ENCODE measurements at places on chromosomes 2 and 18.

- no peak for DNase-seq
Measured at GRCh38 chr2:144475044-144475443, 44.9 kb downstream of the ZEB2 start.

DNA sequence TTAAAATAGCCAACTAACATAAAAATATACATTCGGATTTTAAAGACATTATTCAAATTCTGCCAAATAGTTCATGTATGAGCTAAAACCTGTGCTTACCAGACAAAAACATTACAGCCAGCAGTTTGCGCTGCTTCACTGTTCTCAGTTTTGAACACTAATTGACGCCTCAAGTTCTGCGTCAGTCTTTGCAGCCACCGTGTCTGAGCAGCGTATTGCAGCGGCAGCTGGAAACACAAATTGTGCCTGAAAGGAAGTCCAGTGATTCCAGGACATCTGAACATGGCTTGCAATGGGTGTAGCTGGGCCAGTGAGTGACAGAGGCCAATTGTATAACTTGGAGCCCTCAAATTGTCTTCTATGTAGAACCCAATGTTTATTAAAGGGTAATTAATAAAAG lies 267.6 kb downstream of the TFCP2L1 start:
- no peak for DNase-seq

DNA sequence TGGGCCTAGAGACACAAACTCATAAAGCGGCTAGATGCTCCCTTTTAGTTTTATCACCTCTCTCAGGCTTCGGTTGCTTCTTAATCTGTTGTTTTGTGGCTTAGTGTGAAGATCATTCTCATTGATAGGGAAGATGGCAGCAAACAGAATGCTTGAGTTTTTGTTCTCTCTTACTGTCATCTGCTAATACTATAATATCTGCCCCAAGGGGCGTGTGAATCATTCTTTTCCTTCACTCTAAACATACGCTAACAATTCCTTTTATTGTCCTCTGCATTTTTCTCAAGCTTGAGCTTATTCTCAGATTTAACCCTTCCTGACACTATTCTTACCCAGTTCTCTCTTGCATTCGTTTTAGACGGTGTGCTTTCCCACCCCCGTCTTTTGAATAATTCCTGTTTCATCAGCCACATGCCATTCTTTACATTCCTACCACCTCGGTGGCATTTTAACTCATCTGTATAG lies 323.9 kb upstream of the NRP2 start:
- peak; percentile 23 for DNase-seq

DNA sequence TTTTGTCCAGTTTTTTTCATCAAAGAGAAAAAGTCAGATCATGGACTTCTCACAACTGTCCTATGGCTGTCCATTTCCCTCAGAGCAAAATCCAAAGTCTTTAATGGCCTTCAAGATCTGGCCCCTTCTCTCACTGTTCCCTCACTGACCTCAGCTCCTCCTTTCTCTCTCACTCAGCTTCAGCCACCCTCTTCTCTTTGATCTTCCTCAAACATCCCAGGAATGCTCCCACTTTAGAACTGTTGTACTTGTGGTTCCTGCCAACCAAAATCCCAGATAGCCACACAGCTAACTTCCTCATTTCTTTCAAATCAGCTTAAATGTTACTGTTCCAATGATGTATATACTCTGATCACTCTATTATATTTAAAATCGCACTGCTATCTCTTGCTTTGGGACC lies 82.9 kb downstream of the NUP35 start:
- DNase-seq: no peak

- no peak for DNase-seq
Measured at GRCh38 chr2:12222554-12222953, 476.1 kb downstream of the LPIN1 start.

DNA sequence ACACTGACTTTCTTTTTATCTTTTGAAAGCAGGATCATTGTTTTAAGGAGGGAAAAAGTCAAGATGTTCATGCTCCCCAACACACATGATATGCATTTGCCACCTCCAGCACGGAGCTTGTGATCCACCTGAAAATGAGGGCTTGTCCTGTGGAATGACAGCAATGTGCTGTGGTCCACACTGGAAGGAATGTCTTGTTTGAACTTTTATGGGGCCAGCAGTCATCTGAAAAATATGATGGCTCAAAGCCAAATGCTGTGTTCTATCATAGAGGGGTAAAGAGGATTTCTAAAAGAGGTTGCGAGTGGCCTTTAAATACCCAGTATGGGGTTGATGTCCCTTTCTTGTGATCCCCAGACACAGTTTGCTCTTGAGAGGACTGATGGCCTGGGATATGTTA lies 226.5 kb upstream of the SPRED2 start:
- DNase-seq: no peak

- no peak for DNase-seq
Measured at GRCh38 chr2:147211484-147211883, 633.3 kb upstream of the ACVR2A start.

DNA sequence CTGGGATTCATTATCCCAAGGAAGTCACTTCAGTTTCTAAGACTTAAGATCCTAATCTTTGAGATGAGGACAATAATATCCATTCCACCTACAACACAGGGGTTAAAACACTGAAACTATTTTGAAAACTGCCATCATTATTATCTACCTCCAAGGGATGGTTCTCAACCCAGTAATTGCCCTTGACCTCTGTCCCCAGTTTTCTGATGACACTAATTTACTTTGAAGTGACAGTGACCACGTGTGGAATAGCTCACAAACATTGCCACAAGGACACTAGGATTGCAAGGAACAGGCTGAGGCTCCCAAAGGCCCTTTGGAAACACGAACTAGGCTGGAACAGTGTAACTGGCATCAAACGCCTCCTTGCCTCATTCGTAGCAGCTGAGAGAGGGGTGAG lies 78.4 kb downstream of the UXS1 start:
- DNase-seq: no peak

- DNase-seq: no peak
Measured at GRCh38 chr2:102099536-102100298, 42.8 kb upstream of the IL1R1 start.

- DNase-seq: no peak
Measured at GRCh38 chr18:59387687-59388565, 28.9 kb upstream of the LMAN1 start.

- DNase-seq: no peak
Measured at GRCh38 chr2:219254590-219255201, 978 bp upstream of the TUBA4A start.

GRCh38 chr2:86304416-86304815 lies 33.0 kb downstream of the REEP1 start:
- no peak for DNase-seq

DNA sequence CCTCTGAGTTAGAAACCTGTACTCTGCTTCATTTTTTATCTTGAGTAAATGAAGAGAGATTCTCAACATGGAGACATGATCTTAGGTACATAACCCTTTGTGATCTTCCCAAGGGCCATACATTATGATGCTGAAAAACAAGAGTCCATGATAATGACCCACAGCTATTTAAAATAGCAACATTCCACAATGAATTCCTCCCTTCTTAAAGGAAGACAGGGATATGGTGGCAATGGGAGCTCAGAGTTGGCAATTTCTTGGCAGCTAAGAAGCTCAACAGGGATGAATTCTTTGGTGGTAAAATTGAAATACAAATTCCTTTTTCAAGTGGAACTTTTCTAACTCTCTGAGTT lies 638.5 kb downstream of the CNTNAP5 start:
- no peak for DNase-seq

- no peak for DNase-seq
Measured at GRCh38 chr18:33424266-33424946, 16.1 kb downstream of the CCDC178 start.

GRCh38 chr2:142880279-142880678 lies 2.8 kb downstream of the KYNU start:
- no peak for DNase-seq

DNA sequence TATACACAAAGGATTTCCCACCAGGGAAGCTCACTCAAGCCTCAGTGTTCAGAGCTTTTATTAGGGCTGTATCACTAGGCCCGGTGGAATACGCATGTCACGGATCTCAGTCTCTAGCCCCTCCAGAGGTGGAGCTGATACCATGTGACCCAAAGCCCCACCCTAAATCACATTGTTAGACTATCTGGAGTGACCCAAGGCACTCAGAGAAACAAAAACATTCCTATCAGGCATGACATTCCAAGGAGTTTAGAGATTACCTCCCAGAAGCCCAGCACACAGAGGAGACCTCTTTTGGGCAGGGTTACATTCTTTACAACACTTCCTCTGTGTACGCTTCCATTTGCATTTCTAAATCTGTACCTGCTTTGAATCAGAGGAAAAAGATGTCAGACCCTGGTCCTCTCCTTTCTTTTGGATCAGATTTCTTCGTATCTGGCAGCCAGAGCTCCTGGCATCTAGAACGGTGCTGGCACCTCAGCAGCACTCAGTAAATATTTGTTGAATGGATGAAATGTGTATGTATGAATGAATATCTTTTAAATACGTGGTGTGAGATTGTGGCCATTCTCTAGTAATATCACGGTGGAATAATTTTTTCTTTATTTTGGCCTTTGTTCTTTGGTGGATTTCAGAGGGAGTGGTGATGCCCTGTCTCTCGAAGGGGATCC lies 37.7 kb upstream of the SMAD2 start:
- DNase-seq: peak; percentile 53

DNA sequence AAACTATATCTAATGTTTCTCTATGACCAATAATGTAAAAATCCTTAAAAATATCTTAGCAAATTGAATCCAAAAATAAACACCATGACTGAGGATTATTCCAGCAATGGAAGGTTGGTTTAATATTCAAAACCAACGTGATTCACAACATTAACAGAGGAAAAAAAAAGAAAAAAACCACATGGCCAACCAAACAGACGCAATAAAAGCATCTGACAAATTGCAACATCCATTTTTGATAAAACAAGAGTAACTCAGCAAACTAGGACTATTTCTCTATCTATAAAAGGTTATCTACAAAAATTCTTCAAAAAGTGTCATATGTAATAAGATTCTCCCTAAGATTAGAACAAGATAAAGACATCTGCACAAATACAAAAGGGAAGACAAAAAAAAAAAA lies 28.9 kb downstream of the PPP3R1 start:
- no peak for DNase-seq

GRCh38 chr18:56835331-56835730 lies 184.2 kb downstream of the WDR7 start:
- DNase-seq: no peak

DNA sequence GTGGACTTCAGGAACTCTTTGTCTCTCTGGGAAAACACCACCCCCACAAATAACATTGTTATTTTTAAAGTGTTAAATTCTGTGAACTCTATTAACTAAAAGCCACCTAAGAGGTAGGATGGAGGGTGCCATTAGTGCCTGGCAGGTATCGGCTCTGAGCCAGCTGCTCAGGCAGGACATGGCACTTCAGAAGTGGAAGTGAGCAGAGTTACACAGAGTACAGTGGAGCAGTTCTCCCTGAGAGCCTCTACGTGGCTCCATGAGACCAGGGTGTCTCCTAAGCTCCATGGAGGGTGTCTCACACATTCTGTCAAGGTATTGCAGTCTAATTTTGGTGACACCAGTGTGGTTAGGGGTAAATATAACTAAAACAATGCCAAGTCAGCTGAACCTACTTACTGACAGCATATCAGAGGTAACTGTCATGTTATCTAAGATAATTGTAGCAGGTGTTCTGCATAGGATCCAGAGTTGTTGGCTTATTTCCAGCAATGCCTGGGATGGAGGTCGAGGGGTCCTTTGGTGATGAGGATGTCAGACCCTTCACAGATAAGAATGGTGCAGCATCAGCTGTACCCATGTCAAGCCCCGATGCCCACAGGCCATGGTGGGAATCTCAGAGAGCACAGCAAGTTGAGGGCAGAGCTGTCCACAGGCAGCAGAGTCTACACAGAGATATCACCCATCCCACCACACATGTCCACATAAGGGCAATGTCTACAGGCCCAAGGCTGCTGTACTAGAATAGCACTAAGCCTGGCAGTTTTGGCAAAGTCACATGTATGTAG lies 8.6 kb upstream of the MALL start:
- no peak for DNase-seq

- no peak for DNase-seq
Measured at GRCh38 chr2:18047213-18047611, 168.7 kb downstream of the KCNS3 start.

GRCh38 chr2:42839809-42840501 lies 47.6 kb upstream of the HAAO start:
- no peak for DNase-seq

- no peak for DNase-seq
Measured at GRCh38 chr2:71684226-71685072, 231.1 kb downstream of the DYSF start.

DNA sequence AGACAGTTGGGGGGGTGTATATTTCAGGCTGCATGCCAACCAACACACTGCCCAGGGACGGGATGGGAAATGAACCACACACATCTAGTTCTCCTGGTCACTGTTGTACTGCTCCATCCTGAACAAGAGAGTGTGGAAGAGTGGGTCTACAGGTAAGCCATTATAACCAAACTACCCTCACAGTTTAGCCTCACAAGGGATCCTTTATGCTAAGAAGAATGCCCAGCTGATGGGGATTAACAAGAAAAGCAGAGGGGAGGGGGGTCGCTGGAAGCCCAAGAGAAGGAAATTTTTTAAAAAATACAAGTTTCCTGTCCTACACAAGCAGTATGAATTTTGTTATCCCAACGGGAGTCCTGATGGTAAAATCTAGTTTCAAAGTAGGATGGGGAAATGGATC lies 16.1 kb downstream of the SPRED2 start:
- DNase-seq: no peak

DNA sequence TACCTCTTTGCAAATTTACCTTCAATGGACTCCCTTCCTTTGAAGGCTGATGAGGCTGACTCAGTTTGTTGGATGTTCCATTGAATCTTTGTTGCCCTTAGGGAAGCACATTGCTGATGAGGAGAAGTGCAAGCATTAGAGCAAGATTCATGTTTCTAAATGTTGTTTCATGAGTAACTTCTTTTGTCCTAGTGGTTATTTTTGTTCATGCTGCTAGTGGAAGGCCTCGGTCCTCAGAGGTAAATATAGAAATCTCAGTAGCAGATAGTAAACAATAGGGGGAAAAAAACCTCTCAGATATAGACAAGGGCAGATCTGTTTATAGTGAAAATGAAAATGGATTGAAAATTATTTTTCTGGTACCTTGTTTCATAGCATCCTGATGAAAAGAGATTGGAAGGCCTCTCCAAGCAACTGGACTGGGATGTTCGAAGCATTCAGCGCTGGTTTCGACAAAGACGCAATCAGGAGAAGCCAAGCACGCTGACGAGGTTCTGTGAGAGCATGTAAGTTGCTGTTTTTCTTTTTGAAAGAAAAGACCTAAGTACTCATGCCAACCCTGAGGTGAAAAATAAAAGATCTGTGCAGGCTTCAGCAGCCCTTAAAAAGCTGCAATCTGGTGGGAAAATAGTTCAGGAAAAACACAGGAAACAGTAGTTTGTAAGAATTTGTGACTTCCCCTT lies 104.9 kb downstream of the CERS6 start:
- no peak for DNase-seq

All from iPS-NIHi11 (cell line).